ENCODE measurements at places on chromosomes 3 and 15.

DNA sequence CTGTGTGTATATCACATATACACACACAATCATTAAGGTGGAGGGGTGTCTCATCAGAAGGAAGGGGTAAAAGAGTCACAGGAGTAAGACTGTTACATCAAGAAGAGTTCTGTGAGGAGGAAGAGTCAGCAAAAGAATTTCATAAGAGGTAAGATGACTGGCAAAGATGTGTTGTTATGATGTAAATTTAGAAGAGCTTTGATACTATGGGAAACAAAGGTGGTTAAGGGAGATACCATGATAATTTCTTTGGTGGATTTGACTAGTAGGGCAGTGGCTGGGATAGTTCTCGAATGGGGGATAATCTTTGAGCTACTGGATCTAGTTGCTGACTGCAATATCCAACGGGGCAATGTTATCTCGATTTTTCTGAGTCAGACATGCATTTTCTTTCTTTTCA lies 61.6 kb downstream of the STAG1 start:
- DNase-seq, result no peak

DNA sequence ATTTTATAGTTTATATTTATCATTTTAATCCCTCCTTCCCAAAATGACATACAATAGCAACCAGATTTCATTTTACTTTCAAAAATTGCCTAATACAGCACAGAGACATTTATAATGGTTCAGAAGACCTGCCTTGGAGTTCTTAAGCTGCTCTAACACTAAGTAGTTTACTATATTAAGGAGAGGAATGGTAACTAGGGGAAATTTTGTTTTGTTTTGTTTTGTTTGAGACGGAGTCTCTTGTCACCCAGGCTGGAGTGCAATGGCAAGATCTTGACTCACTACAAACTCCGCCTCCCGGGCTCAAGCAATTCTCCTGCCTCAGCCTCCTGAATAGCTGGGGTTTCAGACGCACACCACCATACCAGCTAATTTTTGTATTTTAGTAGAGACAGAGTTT lies 22.8 kb upstream of the CCDC50 start:
- no peak for DNase-seq

DNA sequence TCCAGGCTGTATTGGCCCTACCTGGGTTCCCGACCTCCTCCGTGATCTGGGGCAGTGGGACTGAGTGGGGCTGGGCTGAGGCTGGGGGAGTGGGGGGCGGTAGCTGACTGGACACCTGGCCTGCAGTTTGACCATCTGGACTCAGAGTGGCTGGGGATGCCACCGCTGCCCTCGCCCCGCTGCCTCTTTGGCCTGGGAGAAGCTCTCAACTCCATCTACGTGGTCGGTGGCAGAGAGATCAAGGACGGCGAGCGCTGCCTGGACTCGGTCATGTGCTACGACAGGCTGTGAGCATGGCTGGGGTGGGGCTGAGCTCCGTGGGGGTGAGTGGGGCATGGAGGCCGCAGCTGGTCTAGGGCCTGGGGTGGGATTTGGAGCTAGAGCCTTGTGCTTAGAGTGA lies 2.7 kb downstream of the KLHL40 start:
- no peak for DNase-seq

DNA sequence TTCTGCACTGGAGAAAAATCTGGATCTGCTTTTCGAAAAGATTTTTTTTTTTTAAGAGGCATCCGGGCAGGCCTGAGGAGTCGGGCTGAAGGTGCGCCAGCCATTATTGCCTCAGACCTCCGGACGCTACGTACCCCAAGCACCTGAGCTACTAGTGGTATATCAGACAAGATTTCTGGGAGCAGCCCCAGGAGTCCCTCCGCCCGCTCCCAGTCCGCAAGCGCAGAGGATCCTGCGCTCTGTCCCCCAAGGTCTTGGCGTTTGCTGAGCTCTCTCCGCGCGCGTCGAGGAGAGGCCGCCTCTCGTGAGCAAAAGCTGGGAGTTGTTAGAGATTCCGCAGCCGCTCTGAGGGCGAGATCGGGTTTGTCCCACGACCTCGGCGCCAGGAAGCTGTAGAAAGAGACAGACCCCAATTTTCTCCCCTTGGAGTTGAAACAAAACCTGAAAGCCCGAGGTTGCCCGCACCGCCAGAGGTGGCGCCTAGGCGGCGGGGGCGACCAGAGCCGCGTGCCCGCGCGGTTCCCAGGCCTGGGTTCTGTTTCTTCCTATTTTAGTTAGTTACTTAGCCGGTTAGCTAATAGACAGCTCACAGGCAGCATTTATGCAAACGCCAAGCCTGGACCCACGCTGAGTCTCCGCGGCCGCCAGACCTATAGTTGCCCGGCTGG lies 72.5 kb upstream of the POLG start:
- no peak for DNase-seq

DNA sequence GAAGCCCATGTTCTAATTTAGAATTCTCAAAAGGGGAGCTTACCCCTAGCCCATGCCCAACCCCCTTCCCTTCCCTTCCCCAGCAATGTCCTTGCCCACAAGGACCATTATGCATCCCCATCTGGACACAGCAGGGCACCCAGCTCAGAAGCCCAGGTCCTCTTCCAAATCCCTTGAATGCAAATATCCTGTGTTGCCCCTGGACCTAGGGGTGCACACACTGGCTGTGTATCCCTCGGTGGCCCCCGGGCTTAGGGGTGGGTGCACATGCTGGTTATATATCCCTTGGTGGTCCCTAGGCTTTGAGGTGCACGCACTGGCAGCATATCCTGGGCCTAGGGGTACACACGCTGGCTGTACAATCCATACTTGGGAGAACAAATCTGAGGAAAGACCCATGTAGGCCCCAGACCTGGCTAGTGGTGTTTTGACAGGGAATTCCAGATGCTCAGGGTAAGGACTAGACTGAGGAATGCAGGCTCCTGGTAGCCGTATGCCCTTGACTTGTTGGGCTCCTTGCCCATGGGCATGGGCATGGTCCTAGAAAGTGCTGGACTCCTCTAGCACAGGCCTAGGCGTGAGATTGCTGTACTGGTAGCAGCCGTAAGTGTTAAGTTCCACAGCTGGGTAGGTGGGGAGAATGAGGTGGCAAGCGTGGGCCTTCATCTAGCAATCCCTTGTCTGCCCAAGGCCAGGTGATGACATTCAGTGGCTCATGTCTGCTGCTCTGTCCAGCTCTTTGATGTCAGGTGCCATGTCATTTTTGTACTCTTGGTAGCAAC lies 222.4 kb downstream of the OPA1 start:
- DNase-seq, result no peak

DNA sequence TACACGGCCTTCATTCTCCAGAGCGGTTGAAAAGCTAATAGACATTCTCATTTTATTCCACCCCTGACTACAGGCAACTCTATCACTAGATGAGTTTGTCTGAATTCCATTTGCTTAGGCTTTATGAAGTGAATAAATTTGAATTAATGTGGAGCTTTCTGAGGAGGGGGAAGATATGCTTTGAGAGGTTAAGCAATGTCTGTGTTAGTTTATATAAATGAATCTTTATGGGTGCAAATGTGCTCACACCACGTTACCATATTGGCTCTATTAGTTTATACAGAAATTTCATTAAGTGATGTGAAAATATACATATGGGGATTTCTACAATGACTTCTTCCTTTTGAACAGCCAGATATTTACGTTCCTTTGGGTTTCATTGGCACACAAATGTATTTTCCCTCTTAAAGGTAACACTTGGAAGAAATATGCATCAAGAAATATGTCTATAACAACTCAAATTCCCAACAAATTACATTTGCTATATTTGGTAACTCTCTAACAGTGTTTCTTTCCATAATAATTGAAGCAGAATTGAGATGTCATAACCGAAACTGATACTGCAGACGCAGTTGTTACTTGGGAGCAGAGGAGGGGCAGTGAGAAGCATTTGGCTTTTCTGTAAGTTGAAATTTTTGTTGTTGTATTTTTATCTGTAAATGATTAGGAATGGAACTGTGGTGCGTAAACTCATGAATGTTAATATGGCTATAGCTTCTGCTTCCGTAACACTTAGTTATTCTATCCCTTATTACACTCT lies 359.4 kb downstream of the CACNA2D3 start:
- DNase-seq, result no peak

DNA sequence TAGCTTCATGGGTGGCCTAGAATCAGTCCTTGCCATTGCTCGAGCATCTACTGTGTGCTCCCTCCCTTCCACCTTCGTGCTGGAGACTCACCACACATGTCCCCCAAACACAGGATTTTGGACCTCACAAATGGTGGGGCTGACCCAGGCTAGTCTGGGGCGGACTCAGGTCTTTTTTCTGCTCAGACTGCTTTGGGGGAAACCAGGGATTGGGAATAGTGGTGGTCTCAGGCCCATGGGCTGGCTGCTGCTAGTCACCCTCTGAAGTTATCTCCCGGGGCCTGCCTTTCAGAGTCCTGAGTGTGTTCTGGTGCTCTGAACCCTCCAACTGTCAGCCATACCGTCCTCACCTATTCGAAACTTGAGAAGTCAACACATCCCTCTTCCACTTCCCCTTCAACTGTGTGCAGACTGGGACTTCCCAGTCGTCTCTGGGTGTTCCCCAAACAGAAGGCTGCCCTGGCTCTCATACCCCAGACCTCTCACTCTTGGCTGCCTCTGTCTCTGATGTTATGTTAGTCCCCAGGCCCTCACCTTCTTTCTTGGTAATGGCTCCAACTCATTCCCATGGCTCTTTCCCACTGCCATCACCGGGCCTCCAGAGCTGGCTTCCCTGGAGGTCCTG lies 46.0 kb downstream of the PPCDC start:
- DNase-seq, result no peak

DNA sequence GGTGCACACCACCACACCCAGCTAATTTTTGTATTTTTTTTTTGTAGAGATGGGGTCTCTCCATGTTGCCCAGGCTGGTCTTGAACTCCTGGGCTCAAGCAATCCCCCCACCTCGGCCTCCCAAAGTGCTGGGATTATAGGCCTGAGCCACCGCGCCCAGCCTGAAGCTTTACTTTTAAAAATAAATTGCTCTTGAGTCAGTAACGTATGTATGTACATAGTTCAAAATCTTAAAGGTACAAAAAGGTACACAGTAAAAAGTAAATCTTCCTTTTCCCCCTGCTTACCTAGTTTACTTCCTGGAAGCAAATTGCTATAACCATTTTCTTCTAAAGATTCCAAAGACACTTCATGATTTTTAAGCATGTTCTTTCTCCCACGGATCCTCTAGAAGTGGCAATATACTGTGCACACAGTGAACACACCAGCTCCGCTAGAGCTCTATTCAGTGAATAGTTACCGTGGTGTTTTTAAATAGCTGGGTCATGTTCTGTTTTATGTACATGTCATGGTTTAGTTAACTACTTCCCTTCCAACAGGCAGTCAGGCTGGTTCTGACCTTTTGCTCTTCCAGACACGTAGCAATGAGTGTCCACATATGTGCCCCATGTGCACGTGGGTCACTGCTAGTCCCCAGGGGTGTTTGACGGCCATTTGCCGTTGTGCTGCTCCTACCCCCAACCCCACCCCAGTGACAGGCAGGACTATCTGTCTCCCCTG lies 82.1 kb downstream of the EEFSEC start:
- no peak for DNase-seq

DNA sequence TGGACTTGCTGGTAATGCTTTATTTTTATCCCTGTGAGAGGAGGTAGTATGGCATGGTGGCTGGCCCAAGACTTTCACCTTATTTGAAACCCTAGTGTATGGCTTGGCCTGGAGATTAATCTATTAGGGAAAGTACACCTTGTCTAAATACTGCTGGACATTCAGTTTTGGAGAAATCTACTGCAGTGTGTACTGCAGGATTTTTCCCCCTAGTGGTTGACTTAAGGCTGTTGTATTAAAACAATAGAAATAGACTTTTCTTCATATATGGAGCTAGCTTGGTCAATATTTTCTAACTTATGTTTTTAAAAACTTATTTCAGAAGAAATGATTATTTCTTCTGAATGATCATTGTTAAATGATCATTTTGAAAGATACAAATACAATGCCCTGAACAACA lies 13.9 kb upstream of the SLITRK3 start:
- DNase-seq, result no peak

GRCh38 chr3:18372786-18373405 lies 52.2 kb downstream of the SATB1 start:
- no peak for DNase-seq
